ENCODE measurements at places on chromosomes 3 and 15. TPM values are rescaled to one million over a fixed set of nuclear protein-coding genes. Genes with fewer than 3 reads are reported as not detected.

DNA sequence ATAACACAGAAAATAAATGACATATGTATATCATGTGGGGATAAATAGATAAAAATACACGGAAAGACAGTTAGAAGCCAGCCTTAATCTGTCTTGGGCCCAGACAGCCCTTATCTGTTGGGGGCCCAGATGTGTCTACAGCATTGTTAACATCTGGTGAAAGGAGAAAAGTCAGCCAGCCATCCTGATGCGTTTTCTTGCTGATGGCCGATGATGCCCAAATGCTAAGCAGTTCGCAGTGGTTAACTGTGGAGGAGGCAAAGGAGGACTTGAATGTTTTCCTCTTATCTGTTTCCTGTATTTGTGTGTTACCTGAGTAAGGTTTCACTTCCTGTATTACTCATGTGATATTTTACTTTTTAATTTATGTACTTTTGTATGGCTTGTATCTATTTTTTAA lies 46.2 kb downstream of the NOX5 start:
- DNase-seq = no peak

The TMEM266 gene
- 10.2 TPM for polyA plus RNA-seq

The SAMD7 gene
- polyA plus RNA-seq = not detected

The ANKRD63 gene
- polyA plus RNA-seq = not detected

The MYRIP gene
- 1.8 TPM for polyA plus RNA-seq

DNA sequence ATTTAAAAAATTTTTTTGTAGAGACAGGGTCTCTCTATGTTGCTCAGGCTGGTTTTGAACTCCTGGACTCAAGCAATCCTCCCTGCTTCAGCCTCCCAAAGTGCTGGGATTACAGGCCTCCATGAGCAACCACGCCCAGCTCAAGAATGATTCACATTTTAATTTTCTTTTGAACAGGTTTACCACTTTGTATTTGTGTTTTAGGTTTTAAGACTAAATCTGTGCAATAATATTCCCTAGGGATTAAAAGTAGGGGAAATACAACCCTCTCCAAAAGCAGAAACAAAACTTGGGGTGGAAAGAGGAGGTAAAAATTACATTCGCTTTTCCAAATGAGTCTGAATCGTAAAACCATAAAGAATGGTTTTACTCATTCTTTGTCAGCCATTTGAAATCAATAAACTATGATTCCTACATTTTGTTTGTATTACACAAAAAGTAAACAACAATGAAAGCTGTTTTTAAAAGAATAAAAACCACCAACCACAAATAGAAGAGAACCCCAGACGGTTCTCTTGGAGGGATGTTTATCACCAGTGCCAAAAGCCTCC lies 37.8 kb downstream of the SLC24A1 start:
- DNase-seq = no peak

DNA sequence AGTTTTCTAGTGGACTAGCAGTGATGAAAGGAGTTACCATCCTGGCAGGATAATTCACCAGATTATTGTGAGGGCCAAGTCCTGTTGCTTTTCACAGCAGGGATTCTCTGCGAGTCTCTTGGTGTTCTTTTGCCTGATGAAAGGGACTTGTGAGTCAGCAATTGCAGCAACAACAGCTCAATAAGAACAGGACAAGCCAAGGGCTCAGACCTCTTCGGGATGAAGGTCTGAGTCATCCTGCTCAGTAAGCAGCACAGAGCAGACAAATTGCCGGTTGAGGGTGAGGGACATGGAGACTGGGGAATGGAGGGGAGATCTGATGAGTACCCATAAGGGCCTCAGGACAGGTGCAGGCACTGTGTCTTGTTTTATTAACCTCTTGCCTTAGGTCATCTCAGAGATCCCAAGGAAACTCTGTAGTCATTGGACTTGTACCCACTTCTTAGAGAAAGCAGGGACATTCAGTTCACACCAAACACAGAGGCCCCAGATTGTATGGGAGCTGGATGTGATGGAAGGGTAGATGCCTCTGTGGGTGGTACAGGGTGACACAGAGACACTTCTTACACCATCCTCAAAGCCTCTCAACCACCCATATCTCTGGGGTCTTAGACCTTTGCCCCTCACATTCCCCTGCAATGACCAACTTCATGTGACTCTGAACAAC lies 173.8 kb upstream of the TLE3 start:
- DNase-seq = no peak

The MRPS22 gene
- polyA plus RNA-seq = 64.0 TPM

The GABRB3 gene
- 7.2 TPM for polyA plus RNA-seq

The PPP1R14D gene
- 0.55 TPM for polyA plus RNA-seq

GRCh38 chr3:136783708-136784191 lies 31.6 kb upstream of the STAG1 start:
- DNase-seq = no peak

GRCh38 chr3:15404767-15405166 lies 22.6 kb downstream of the METTL6 start:
- DNase-seq = no peak

The TRH gene
- polyA plus RNA-seq = 0.28 TPM

- DNase-seq = no peak
Measured at GRCh38 chr15:37217567-37217966, 117.2 kb upstream of the MEIS2 start.

DNA sequence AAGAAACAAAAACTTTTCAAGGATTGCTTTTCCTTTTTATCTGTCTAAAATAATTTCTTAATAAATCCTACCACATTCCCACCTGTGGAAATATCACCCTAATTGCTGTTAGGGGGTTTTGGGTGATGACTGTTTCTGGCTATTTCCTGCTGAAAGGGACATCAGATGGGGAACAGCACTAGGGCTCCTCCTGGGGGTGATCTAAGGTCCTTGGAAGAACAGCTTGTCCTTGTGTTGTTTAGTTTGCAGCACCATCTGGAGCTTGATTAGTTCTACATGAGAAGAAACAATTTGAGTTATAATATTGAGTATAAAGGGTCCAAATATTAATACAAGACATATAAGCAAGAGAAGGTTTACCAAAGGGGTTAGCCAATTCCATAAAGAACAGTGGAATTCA lies 18.7 kb downstream of the OR5H15 start:
- no peak for DNase-seq

DNA sequence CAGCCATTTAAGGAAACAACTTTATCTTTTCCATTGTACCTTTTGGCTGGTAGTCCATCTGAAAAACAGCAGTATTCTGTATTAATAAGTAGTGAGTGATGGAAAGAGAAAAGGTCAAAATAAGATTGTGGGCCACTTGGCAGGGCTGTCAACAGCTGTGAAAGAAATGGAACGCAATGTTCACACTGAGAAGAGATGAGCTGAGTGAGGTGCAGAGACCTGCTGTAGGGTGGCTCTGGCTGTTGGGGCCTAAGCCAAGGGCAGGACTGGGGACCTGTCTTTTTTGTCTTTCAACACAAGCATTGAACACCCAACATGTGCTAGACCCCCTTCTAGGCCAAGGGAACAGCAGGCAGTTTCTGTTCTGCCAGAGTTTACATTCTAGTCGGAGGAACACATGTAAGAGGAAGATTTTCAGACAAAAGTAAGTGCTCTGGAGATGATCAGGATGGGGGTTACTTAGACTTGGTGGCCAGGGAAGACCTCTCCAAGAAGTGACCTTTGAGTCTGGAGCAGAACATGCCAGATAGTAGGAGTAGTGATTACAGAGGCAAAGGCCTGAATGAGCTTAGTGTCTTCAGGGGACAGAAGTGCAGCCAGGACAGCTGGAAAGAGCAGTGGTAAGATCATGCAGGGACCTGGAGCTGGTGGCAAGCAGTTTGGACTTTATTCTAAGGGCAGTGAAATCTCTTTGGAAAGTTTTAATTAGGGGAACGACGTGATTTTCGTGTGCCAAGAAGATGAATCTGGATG lies 29.6 kb downstream of the TSEN2 start:
- no peak for DNase-seq

Measured in right renal pelvis (tissue), 4 donors.